ENCODE measurements at places on chromosomes 2 and 18.

GRCh38 chr2:213751446-213751845, 467.2 kb downstream of the SPAG16 start:
- no peak for DNase-seq

DNA sequence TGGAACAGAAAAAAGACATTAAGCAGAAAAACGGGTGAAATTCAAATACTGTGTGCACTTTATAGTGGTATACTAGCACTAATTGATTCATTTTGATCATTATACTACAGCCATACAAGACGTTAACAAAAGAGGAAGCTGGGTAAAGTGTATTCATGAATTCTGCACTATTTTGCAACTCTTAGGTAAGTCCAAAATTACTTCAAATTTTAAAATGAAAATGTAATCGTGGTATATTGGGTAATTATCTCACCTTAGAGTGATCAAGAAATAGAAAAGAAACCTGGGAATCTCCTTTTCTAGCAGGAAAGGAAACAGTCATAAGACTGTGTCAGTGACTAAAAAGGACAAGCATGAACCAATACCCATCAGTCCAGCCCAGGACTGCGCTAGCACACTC, 5.4 kb downstream of the TGFBRAP1 start:
- DNase-seq = no peak

DNA sequence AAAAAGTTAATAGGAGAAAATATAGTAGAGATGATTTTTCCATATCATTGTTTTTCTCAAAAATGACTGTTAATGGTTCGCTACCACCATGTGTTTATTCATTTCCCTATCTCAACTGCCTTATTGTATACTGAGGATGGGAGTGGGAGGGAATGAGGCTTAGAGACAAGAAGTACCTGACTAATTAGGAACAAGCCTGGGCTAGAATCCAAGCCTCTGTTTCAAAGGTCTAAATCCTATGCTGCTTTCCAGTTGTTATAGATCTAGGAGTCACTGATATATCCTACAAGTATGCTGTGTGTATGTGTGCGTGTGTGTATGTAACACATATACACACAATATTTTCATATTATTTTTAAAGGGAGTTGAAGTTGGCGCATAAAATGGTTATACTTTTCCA, 465.9 kb downstream of the EPHA4 start:
- no peak for DNase-seq

DNA sequence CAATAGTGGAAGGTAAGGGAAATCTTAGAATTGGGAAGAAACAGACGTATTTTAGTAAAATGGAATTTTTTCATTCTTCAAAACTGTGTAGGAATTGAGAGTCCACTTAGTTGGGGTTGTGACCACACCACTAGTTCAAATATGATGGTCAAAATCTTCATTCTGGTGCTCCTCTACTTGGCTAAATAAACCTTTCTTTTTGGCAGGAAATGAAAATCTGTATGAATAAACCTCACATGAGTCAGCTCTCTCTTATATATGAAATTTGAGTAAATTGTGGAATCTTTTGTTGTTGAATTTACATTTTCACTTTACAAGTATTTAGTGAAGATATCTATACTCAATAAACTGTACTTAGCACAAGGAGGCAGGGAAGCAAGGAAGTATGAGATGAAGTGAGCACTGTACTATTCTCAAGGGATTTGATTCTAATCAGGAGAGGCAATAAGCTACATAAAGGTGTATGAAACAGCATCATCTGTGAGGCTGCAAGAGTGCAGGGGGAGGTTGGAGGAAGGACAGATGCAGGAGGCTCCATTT, 20.5 kb downstream of the IL18R1 start:
- DNase-seq = peak; percentile 3

DNA sequence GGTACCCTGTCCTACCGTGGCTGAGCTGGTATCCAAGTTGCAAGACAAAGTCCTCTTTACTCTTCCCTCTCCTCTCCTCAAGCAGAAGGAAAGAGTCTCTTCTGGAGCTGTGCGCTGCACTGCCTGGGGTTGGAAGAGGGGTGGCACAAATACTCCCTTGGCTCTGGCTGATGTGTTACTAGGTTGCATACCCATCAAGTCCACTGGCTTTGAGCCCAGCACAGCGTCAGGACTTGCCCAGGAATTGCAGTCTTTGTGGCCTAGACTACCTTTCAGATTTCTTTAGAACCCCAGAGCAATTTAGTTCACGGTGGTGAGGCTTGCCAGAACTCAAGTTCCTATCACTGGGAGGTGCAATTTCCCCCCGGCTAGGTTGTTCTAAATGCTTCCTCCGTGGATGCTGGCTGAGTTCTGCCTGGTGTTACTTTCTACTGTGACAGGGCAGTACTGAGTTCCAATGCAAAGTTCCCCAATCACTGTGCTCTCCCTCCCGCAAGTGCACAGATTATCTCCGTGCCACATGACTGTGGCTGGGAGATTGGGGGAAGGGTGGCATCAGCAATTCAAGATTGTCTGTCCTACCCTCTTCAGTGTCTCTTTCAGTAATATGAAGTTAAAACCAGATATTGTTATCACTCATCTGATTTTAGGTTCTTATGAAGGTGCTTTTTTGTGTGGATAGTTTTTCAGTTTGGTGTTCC, 13.4 kb downstream of the MYO3B start:
- DNase-seq = no peak
